ENCODE measurements at places on chromosomes 16 and 17.

- no peak for DNase-seq
Measured at GRCh38 chr17:29640413-29640812, 17.7 kb upstream of the CORO6 start.

GRCh38 chr17:29283496-29283895, 10.5 kb downstream of the NUFIP2 start:
- DNase-seq: no peak

DNA sequence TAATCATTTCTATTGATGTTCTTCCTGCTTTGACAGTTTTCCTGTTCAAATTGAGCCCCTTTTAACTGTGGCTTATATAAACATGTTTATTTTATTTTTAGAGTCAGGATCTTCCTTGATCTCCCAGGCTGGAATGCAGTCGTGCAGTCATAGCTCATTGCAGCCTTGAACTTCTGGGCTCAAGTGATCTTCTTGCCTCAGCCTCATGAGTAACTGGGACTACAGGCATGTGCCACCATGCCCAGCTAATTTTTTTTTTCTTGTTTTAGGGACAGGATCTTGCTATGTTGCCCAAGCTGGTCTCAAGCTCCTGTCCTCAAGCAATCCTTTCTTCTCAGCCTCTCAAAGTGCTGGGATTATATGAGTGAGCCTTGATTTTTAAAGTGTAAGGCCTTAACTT, 14.7 kb downstream of the PHKB start:
- DNase-seq: no peak

DNA sequence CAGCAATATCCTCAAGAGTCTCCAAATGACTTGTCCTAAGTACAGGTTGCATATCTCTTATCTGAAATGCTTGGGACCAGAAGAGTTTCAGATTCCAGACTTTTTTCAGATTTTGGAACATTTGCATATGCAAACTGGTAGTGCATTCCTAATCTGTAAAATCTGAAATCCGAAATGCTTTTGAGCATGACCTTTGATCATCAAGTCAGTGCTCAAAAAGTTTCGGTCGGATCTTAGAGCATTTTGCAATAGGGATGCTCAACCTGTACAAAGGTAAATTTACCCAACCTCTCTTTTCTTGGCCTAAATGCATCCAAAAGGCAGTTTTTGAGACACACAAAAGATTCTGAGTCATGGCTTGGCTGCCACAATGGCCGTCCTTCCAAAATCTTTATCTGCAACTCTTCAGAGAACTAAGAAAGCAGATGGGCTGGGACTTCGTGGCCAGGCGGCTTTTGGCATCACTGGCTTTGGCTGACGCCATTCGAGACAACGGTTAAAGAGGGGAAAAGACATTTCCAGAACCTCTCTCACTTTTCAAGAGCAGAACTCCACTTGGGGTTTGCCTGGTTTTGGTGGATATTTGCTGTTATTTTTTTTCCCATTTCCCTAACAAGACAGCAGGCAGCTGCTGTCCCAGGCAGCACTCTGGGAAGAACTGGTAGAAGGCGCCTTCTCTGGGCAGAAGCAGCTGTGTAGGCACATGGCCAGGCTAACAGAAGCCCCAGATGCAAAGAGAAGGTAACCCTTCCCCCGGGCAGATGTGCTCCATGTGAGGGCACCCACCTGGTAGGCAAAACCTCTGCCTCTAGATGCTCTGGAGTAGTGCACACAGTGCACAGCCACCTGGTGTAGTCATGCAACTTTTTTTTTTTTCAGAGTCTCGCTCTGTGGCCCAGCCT, 8.9 kb downstream of the CPPED1 start:
- no peak for DNase-seq

GRCh38 chr17:19290066-19290705, 53.0 kb downstream of the EPN2 start:
- DNase-seq: no peak

- DNase-seq: no peak
Measured at GRCh38 chr16:70630960-70631745, 15.2 kb upstream of the IL34 start.

GRCh38 chr17:69637446-69638156, 223.1 kb downstream of the MAP2K6 start:
- DNase-seq: no peak

GRCh38 chr17:67649891-67650290, 67.8 kb upstream of the NOL11 start:
- DNase-seq: no peak

- DNase-seq: peak; percentile 44
Measured at GRCh38 chr17:21039839-21040575, 2.8 kb downstream of the USP22 start.

GRCh38 chr17:61408151-61409041, 8.8 kb downstream of the TBX2 start:
- no peak for DNase-seq

- DNase-seq: no peak
Measured at GRCh38 chr17:17779015-17779611, 57.7 kb downstream of the SREBF1 start.

DNA sequence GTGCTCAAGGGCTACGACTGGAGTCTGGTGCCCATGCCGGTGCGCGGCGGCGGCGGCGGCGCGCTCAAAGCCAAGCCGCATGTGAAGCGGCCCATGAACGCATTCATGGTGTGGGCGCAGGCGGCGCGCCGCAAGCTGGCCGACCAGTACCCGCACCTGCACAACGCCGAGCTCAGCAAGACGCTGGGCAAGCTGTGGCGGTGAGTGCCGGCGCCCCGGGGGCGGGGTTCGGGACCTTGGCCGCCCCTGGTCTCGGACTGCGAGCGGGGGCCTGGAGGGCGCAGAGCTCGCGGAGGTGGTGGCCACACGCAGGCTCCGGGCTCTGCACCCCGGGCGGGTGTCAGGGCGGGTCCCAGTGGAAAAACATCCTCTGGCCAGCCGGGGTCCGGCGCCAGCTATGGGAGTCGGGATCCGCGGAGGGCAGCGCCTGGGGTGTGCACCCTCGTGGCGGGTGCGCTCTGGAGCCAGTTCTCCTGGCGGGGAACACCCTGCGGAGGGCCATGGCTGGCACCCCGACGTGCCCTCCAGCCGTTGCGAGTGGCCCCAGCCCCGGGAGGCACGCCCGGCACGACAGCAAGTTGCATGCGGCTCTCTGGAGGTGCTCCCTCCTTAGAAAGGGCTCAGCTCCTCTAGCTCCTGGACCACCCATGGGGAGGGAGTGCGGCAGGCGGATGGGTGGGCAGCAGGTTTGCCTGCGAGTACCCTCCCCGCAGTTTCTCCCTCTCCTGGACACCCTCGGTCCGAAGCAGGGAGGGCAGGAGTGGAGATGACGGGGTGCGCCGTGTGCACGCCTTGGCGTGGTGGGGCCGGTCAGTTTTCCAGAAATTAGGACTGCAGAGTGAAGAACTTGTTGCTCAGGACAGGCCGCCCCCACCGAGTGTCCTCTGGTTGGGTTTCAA, 824 bp downstream of the SOX8 start:
- DNase-seq: no peak

DNA sequence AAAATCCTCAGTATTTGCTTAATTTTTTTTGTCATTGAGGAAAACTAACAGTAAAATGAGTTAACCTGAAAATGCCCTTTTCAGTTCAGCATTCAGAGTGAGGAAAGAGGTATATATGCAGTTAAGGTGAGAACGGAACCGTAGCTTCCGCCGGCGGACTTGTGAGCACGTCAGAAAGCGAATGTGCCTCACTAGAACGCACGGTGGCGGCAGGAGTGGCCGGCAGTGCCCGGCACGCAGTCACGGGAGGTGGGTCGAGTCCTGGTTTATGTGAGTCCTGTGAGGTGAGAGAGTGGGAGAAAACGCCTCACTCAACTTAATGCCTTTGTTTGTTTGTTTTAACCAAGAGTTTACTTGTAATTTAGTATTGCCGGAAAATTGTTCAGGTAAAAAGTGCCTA, 6.1 kb downstream of the SEC14L1 start:
- DNase-seq: no peak

- no peak for DNase-seq
Measured at GRCh38 chr17:75511610-75512575, 3.4 kb downstream of the CASKIN2 start.

DNA sequence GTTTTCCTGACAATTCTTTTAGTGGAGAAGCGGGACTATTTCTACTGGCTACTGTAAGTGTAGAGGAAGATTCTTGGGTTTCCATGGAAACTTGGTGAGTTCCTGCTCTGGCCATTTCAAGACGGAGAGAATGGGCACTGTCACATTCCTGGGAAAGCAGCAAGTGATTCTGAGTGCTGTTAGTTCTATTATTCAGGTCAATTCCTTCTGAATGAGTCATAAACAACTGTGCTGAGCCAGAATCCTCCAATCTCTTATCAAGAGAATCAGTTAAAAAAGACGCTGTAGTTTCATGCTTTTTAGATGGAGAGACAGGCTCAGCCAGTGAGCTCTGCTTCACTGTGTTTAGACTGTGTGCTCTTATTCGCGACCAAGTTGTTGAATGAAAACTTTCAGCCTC, 19.6 kb downstream of the AKAP10 start:
- DNase-seq: no peak

DNA sequence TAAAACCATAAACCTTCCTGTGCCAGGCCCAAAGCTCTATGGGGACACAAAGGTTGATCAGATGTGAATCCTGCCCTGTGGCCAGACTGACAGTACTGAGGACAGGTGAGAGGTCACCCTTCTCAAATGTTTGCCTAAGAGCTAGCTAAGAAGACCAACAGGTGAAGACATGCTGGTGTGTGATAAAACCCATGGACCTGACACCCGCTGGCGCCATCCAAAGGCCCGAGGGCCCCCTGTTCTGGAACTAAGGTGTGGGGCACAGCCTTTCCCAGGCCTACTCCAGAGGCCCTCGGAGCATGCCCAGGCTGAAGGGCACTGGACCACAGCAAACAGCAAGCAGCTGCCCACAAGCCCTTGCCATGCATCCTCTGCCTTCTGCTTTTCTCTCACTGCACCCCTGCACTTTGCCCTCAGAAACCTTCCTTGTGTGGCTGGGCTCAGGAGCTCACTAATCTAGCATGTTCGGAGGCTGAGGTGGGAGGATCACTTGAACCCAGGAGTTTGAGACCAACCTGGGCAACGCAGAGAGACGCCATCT, 5.2 kb upstream of the CDK3 start:
- DNase-seq: no peak

DNA sequence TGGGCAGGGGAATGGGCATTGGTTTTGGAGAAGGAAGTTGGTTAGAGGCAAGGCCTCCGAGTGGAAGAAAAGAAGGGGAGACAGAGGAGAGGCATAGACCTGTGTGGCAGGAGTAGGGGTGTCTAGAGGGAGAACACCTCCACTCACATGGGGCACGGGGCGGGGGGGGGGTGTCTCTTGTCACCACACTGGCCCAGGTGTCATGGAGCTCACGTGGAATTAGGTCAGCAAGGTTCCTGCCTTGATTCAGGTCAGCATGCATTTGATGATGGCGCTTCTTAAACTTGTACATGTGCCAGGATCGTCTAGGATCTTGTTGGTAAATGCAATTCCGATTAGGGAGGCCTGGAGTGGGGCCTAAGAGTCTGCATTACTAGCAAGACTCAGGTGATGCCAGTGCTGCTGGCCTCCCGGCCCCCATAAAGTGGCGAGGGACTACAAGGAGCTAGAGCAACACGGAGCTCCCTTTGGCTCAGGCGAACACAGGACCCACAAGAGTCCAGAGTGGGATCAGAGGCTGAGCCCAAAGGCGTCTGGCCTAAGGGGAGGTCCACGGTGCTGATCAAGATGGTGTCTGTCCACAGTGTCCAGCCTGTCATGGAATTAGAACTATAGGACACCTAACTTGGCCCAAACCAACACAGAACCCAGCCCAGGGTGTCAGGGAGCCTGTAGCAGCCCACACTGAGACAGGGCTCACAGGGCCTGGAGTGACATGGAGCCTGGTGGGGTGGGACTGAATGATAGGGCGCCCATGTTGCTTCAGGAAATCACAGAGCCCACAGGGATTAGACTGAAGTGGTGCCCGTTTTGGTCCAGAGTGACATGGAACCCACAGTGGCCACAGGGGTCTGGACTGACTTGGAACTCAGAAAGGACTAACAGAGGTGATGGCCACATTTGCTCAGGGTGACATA, 16.7 kb downstream of the EPOP start:
- DNase-seq: no peak

- no peak for DNase-seq
Measured at GRCh38 chr17:78325076-78325687, 34.7 kb downstream of the SOCS3 start.
